ENCODE measurements at places on chromosomes 13 and 19.
A peak's percentile ranks its signal among the peaks of the same experiment; 100 is the strongest.

DNA sequence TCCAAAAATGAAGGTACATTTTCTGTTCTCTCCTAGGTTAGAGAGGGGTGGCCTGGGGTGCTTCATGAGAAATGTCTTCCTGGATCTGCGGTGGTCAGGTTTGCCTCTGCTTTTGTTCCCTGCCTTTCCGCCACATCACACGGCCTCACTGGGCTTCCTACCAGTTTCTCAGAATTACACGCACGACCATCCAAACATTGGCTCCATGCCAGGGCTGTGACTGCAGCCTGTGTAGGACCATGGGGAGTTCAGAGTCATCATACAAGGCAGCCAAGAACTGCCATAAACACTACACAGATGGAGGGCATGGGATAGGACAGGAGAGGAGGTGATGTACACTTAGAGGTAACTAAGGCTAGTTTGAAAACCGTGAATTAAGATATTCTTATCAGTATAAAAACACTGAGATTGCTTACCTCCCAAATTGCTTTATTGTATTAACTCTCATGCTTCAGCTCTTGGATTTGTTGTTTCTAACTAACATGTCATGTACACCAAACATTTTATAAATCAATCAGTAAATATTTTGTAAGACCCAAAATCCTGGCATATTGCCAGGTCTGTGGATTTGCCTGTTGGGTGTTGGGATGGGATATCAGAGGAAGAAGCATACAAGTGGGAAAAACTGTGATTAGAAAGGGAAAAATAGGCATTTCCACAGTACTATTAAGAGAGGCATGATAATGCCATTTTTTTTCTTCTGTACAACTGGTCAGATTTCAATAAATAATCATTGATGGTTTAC lies 45.2 kb downstream of the CDADC1 start:
- peak; percentile 76 for DNase-seq

GRCh38 chr13:55554741-55555140 lies 1586.0 kb upstream of the PRR20A start:
- no peak for DNase-seq

DNA sequence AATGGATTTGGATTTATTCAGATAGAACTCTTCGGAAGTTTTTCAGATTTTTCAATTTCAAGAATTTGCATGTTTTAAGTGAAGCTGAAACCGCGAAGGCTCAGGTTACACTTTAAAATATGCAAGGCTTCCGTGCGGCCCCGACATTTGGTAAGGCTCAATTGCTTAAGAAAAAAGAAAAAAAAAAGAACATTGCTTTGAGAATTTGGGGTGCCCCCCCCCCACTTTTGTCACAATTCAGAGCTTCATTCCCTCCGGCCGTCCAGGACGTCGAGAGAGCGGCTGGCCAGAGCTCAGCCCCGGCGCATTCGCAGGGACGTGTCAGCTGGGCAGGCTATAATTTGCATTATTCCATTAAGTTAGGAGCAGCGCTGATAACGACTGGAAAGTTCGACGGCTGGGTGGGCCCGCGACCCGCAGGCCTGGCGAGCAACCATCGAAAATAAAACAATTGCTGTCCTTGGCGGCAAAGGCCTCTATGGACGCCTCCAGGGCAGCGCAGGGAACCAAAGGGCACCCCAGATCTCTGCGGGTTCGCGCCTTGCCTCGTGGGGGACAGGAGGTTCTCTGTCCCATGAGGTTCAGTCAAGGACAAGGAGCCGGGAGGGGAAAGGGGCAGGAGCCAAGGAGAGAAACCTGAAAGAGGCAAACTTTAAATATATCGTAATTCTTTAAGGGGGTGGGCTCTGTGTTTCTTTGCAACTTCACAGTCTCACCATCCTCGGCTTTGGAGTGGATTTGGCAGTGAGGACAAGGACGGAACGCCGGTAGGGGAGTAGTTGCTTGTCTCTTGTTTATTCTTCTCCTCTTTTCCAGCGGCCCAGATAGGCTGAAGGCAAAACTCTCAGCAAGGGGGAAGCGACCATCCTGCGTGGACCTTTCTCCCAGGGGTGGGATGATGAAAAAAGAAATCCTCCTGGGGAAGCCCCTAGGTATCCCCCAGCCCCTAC lies 7.0 kb downstream of the SOX21 start:
- DNase-seq, result no peak

DNA sequence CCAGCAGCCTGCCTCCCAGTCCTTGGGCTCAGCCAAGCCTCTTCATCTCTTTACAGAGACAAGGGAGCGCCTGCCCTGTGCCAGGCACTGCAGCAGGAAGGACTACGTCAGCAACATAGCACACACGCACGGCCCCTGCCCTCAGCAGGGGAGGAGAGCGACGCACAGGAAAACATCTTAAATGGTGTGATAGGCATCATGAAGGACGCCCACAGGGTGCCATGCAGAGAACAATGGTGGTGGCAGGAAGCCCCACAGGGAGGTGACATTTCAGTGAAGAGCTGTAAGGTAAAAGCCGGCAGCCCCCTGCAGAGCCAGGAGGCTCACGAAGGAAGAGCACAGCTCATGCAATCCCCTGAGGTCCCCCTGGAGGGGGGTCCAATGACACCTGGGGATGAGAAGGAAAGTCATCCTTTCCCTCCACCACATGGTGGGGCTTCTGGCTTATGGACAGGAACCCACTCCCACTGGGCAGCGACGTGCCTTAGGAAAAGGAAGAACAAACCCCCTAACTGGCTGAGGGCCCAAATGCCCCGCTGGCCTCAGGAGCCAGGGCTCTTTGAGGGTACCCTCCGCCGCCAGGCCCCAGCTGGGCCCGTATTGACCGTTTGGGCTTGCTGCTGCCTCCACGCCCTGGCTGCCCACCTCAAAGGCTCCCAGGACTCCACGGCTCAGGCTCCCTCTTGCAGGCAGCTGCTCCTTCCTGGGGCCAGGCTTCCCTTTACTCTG lies 37.3 kb upstream of the C13orf42 start:
- no peak for DNase-seq

- DNase-seq, result no peak
Observed at GRCh38 chr13:113170511-113170910, 12.1 kb downstream of the PROZ start.

- no peak for DNase-seq
Observed at GRCh38 chr13:33548069-33548468, 262.5 kb upstream of the STARD13 start.

DNA sequence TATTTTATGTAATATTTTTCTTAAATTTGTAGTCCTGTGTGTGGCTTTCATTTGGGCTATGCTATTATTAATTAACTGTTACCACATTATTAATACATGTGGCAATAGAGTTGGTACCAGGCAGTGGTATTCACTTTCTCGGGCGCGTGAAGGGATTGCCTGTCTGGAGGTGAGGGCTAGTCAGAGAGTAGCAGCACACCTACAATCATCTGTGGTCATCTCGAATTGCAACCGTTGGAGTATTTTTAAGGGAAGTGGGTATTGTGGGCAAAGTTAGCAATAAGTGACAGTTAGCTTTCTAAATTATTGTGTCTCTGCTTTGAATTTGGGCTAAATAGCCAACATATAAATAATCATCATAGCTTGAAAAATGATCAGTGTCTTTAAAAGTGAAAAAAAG lies 20.0 kb upstream of the GPR18 start:
- DNase-seq, result no peak

GRCh38 chr13:80712026-80712425 lies 371.1 kb upstream of the SPRY2 start:
- DNase-seq, result no peak

DNA sequence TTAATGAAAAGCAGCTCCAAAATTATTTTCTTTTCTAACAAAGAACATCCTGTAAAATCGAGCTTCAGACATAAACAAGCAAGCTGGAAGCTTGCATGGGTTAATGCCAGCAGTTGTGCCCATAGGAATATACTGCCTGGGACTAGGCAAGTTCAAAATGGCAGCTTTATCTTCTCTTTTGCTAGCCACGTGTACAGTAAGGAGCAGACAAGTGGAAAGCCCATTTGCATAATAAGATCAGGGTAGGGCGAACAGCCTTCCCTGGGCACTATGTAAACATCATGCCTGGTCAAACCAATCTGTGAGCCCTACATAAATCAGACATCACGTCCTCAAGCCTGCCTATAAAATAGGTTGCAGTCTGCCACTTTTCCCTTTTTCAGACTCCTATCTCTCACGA lies 489.7 kb downstream of the RFC3 start:
- DNase-seq, result no peak

DNA sequence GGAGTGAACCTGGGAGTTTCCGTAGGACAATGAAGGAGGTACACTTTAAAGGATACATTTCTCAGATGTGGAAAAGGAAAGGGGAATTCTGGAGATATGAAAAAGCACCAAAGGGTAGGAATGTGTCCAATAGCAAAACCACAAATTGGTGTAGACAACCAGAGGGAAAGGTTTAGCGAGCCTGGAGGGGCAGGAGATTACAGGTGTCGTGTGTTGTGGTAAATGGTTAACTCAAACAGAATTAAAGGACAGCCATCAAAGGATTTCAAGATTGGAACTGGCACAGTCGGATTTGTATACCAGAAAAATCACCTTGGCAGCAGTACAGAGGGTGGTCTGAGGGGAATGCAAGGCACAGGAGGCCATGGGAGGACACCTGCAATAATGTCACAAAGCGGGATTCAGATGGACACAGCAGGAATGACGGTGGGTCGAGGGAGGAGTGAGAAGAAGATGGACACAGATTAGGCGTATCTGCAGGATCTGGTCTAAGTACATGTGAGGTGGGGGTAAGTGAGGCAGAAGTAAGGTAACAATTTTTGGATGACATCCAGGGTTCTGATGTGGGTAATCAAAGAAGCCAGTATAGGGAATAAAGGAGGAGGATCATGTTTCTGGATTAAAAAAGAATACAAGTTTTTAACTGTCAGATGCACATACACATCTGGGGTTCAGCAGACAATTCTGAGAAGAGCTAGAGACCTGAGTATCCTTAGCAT lies 361.6 kb downstream of the KLF12 start:
- no peak for DNase-seq
